ENCODE measurements at places on chromosomes 3 and 15.

GRCh38 chr3:30645077-30645476 is 38.7 kb downstream of the TGFBR2 start:
- DNase-seq: no peak

DNA sequence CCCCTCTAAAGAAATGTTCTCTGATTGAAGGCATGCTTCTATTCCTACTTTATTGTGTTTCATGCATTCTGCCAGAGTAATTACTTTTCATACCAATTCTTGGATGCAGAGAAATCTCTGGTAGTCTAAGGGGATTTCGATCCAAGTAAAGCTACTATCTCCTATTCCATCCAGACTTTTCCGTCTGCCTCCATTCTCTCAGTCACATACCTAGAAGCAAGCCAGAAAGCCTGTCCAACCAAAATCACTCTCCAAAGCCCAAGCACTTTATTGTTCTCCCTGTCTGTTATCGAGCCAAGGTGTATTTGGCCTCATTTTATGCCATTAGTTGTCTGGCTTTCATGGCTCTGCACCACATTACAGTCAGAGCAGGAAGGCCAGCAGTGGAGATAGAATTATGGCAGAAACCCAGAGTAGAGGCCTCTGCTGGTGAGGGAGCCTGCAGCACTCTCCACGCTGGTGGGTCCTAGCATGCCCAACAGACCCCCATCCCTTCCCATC is 95.9 kb downstream of the SLC49A4 start:
- DNase-seq: no peak

DNA sequence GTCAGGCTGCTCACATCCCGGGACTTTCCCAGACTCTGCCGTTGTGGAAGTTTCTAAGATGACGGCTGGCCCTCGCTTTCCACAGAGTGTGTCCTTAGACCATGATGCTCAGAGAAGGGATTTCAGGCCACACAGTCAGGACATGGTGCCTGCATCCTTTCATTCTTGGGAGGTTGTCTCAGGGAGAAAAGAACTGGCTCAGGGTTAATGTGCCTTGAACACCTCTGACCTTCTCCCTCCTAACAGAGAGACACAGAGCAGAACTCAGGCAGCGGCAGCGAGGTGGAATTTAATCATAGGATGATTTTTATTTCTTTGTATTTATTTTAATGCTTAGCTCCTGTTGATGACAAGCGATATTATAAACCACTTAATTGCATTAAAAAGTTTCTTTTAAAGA is 96.9 kb upstream of the ATP2B2 start:
- no peak for DNase-seq

DNA sequence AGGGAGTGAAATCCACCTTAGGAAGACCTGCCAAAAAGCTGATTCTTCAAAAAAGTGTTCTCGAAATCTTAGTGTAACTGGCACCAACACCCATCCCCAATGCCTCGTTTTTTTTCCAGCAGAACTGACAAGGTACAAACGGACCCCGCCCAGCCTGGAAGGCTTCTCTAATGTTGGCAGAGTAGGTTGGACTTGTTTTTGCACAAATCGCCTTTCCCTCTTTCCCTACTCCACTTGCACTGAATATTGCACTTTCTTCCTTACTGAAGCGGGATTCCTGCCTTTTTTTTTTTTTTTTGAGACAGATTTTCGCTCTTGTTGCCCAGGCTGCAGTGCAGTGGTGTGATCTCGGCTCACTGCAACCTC is 544 bp upstream of the TIMMDC1 start:
- no peak for DNase-seq

GRCh38 chr15:101566748-101567488 is 77.4 kb upstream of the PCSK6 start:
- DNase-seq: no peak

DNA sequence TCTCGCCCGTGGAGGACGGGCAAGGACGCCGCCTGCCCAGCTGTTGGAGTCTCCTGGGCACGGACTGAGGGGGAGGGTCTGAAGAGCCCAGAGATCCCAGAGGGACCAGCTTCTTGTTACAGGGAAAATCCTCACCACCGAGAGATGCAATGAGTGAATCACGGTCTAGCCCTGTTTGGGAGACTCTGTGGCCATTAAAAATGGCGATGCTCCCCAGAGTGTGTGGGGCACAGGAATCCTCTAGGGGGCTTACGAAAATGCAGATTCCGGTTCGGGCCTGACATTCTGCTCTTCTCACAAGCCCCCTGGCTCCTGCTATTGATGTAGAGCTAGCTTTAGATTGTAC is 35.5 kb upstream of the EPHB3 start:
- no peak for DNase-seq

Measured in T1000 (cell line).